ENCODE measurements at places on chromosomes 6 and 20. TPM values are rescaled to one million over a fixed set of nuclear protein-coding genes. Genes with fewer than 3 reads are reported as not detected.

The SLC17A4 gene
- not detected for total RNA-seq

The PMEPA1 gene
- total RNA-seq = 68.5 TPM

The PTCRA gene
- total RNA-seq = not detected

The BMP6 gene
- total RNA-seq = 0.56 TPM

The AIF1 gene
- total RNA-seq = not detected

The BHLHE23 gene
- not detected for total RNA-seq

The TREM1 gene
- total RNA-seq = 9.9 TPM

The NNAT gene
- total RNA-seq = not detected

The POU5F1 gene
- 2.0 TPM for total RNA-seq
